ENCODE measurements at places on chromosomes 7 and 10.

DNA sequence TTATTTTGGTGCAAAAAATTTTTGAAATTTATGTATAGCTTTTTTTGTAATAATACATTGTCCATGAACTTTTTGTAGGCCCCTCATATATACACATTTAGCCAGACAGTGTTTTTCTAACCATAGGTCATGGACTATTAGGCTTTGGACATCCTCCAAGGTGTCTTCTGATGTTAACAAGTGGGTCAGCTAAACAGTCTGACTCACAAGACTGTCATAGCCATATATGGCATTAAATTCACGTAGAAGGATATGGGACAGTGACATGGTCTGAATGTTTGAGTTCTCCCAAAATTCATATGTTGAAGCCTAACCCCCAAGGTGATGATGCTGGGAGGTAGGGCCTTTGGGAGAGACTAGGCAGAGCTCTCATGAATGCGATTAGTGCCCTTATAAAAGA lies 14.0 kb upstream of the NUB1 start:
- DNase-seq, result no peak

GRCh38 chr10:44863344-44864047 lies 47.6 kb upstream of the TMEM72 start:
- no peak for DNase-seq

DNA sequence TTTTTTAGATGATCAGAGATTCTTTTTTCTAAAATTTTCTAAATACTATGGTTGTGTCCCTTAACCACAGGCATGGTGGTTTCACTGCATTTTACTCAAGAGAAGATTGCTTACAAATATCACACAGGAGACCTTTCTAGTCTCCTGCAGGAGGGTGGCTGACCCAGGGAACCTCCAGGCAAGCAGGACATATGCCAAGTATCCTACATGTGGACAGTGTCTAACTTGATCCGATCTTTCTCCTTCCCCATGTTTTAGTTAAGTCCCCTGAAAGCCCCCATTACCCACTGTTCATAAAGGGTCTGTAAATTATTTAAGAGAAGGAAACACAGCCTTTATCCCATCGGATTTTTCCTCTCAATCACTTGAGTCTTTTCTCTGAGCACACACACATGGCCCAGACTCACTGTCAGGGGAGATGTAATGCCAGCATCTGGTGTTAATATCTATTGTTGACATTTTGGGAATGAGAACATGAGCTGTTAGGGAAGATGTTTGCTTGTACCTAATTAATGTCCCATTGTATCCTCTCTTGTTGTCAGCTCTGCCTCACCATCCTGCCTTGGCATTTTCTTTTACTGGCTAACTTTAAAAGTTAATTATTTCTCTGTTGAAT lies 755.2 kb downstream of the AUTS2 start:
- DNase-seq, result no peak

GRCh38 chr10:100037758-100038315 lies 28.1 kb upstream of the DNMBP start:
- no peak for DNase-seq

GRCh38 chr7:40492946-40493345 lies 358.1 kb downstream of the SUGCT start:
- no peak for DNase-seq

DNA sequence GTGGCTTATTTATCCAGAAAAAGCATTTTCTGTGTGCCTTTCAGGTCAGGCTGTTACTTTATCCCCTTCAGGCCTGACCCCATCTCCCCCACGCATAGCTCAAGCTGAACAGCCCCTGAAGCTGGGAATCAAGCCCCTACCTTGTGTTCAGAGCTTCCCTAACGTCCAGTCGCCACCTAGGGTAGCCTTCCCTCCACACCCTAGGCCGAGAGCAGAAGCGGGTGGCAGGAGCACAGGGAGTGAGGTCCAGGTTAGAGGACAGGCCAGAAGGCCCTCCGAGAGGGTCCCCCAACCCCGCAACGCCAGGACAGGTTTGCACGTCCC lies 479 bp upstream of the SEMA4G start:
- DNase-seq, result no peak

DNA sequence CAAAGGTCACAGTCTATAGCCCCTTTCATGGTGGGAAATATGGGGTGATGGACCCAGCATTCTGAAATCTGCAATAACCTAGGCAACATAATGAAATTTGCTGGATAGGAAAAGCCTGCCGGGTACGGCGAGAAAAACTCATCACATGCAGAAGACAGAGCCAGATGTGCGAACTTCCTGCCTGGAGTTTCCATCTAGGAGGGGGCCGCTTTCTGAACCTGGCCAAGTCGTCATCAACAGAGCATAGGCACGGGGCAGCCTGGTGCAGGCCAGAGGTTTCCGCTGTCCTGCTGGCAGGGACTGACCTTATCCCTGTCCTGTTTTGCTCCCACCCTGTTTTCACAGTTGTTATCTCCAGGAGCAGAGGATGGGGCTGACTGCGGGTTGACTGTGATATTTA lies 27.4 kb downstream of the CCDC3 start:
- no peak for DNase-seq

All from CD4-positive, alpha-beta T cell treated with Interleukin-10 for 1 hour (primary cell).